ENCODE measurements at places on chromosomes 12 and 14.

DNA sequence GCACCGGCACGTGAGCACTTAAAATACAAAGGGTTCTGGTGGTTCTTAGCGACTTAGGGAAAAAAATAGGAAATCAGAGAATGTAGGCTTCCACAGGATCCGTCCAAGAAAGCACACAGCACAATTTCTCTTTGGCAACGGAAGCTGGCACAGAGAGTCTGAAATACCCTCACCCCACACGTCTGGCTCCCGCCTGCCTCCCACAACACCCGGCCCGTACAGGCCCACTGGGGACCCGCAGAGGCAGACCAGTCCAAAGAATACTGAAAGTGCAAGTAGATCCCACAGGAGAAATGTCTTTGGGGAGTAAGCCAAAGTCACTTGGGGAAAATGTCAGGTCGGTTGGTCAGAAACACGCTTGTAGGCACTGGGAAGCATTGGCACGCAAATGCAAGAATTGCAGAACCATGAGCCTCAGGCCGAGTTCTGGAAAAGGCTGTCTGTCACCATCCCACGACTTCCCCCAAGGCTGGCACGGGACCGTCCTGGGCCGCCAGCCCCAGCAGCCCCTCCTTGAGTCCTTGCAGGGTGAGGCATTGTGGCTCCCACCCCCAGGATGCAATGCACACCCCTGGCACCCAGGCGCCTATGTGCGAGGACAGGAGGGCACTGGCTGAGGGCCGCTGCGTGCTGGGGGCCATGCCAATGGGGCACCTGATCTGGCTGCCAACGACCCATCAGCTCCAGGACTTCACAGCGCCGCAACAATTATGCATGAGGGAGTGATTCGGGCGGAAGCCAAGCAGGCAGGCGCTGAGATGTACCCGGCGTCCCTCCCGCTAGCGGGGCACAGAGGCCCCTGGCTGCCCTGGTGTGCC is 29.7 kb downstream of the CHGA start:
- DNase-seq = no peak

- DNase-seq = no peak
Measured at GRCh38 chr12:69464428-69464827, 5.8 kb upstream of the FRS2 start.

GRCh38 chr14:34199585-34199984 is 248.7 kb upstream of the EGLN3 start:
- no peak for DNase-seq

GRCh38 chr12:124172636-124173035 is 122.3 kb upstream of the RFLNA start:
- DNase-seq = no peak

- no peak for DNase-seq
Measured at GRCh38 chr12:49331380-49332222, 5.4 kb downstream of the C1QL4 start.

- no peak for DNase-seq
Measured at GRCh38 chr14:103225476-103225875, 102.2 kb downstream of the TNFAIP2 start.

DNA sequence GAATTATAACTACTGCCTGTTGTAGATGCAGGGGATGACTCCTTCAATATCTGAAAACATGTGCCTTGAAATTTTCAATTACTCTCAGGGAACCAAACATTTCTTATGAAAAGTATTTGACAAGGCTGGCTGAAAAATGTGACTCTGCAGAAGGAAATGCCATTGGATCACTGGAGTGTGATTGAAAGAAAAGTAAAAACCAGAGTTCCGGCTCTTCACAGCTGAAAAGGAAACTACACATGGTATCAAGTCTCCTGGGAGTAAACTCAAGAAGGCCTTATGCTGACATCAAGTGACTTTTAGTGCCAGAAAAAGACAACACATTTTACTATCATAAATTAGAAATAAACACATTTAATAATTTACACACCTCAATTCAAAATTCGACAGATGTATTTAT is 693.0 kb downstream of the LRFN5 start:
- no peak for DNase-seq

DNA sequence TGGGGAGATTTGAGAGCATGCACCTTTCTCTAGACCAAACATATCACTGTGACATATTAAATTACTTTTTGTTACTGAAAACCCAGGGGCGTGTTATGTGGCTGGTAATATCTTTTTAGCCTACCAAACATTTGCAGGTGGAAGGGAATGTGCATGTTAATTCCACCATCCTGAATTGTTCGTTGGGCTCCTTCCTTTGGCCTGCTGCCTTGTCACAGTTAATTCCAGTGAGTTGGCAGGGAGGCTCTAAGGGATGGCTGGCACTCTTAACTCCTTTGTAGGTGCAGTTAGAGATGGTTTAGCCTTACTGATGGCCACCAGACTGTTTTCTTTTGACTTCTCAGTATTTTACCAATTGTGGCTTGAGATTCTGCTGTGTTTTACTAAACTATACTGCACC is 64.5 kb downstream of the DIP2B start:
- DNase-seq = no peak

GRCh38 chr14:93023039-93023438 is 92.7 kb downstream of the ITPK1 start:
- no peak for DNase-seq

- no peak for DNase-seq
Measured at GRCh38 chr14:81402123-81402495, 2.0 kb upstream of the STON2 start.

GRCh38 chr12:118959348-118959747 is 22.0 kb upstream of the SRRM4 start:
- DNase-seq = no peak

- no peak for DNase-seq
Measured at GRCh38 chr14:100062590-100062989, 2.6 kb upstream of the EVL start.

GRCh38 chr12:112347581-112347982 is 34.6 kb downstream of the HECTD4 start:
- no peak for DNase-seq

DNA sequence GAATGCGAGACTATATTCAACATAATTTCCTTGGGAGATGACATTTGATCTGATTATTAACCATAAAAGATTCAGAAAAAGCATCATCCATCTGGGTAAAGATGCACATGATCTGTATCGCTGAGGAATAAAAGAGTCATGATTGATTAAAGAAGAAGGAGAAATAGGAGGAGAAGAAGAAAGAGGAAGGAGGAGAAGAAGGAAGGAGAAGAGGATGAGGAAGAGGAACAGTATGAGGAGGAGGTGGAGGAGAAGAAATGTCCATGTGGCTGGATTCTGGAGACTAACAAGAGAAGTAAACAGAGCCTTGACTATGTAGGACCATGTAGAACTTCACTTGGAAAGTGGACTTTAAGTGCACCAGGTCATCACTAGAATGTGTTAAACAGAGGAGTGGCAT is 947.4 kb downstream of the LRFN5 start:
- DNase-seq = no peak

DNA sequence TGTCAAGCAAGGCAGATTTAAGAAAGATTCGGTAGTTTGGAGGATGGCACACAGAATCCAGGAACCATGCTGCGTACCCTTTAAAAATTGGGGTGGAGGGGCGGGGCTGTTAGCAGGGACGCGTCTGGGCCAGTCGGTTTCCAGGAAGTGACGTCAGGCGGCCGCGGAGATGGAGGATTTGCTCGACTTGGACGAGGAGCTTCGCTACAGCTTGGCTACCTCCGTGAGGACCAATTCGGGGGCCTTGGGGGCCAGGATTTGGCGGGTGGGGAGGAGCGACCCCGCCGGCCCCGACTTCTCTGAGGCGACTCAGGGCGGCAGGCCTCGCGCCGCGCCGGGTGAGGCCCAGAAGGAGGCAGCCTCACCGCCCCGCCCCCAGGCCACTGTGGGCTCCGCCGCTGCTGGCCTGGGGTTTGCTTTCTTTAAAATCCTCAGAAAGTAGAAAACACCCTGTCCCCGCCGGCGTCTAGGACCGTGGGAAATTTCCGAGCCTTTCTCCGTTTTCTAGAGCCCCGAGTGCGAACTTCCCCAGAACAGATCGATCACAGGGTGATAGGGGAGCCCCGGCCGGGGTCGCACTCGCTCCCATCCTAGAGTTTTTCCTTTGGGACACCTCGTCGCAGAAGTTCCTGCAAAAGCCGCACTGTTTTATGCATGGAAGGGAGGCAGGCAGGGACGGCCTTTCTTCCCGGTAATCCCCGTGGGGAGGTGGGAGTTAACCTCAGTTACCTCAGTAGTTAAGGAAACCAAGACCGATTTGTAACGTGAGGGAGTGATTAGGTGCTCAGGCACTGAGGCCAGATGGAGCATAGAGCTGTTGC is at the start of gene IFT43:
TSS of gene IFT43 (plus strand) at position 146 of the 821 bp plus-strand sequence. CDS start at position 170, 24 bp downstream.
- DNase-seq = no peak

GRCh38 chr14:93042968-93043940 is 72.5 kb downstream of the ITPK1 start:
- no peak for DNase-seq

DNA sequence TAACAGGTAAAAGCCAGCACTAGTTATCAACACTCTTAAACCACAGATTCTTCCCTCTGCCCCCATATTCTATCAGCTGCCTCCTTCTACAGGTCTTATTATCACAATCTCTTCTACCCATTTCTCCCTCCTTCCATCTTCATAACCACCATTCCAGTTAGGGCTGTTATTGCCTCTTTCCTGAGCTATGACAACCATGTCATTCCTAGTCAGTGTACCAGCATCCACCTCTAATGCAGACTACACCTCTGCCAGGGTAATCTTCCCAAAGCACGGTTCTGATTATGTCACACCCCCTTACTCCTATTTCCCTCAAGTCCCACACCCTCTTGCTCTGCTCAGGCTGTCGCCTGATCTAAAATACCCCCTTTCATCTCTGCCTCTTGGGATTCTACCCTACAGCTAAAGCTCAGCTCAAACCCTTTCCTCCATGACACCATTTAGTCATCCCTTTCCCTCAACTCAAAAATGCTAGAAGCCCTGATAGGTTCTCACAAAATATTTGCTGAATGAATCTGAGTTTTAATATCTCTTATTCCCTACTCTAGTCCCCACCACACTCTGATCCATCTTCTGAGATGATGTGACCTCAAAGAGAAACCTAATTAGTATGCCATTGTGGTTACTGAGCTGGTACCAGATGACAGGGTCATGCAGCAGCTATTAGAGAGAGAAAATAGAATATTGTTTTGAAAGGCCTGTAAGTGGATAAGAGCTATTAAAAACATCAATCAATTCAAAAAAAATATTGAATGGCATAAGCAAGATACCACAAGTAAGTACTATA is 11.7 kb downstream of the RACGAP1 start:
- DNase-seq = no peak

GRCh38 chr12:113155646-113156045 is 6.1 kb downstream of the CFAP73 start:
- no peak for DNase-seq

DNA sequence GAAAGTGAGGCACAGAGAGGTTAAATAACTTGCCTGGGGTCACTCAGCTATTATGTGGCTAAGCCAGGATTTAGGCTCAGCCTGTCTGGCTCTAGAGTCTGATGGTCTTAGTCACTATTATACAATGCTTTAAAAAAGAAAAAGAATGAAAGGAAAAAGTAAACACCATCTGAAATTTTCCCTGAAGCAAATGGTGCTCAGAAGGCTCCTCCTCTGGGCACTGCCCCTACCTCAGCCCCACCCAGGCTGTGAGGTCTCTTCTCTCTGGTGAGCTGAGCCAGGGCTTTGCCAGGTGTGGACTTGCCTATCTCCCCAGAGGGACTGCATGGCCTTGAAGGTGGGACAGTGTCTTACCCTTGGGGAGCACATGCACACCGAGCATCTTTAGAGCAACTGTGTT is 117.5 kb upstream of the DYRK2 start:
- no peak for DNase-seq

GRCh38 chr14:80358112-80358511 is 146.8 kb upstream of the DIO2 start:
- DNase-seq = no peak

- DNase-seq = no peak
Measured at GRCh38 chr12:96057986-96058553, 22.7 kb upstream of the LTA4H start.

- DNase-seq = no peak
Measured at GRCh38 chr12:116674643-116675183, 63.2 kb downstream of the SPRING1 start.

GRCh38 chr12:62738616-62739015 is 196.3 kb downstream of the PPM1H start:
- no peak for DNase-seq

- DNase-seq = no peak
Measured at GRCh38 chr12:122669397-122670070, 33.6 kb downstream of the HCAR2 start.

- DNase-seq = no peak
Measured at GRCh38 chr12:70487440-70487839, 121.3 kb downstream of the KCNMB4 start.

- no peak for DNase-seq
Measured at GRCh38 chr12:116159593-116160200, 117.8 kb downstream of the MED13L start.

DNA sequence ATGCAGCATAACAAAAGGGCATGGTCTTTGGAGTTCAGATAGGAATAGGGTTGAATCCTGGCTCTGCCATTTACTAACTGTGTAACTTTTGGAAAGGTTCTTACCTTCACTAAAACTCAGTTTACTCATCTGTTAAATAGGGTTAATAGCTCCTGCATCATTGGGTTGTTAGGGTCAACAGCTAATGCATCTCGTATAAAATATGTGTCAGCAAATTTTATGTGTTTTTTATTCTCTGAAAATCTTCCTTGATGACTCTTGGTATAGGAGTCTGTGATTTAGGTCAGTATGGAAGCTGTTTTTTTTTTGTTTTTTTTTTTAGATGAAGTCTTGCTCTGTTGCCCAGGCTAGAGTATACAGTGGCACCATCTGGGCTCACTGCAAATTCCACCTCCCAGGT is 36.1 kb upstream of the SRP54 start:
- DNase-seq = no peak

- no peak for DNase-seq
Measured at GRCh38 chr12:22409377-22410164, 75.1 kb upstream of the ST8SIA1 start.

DNA sequence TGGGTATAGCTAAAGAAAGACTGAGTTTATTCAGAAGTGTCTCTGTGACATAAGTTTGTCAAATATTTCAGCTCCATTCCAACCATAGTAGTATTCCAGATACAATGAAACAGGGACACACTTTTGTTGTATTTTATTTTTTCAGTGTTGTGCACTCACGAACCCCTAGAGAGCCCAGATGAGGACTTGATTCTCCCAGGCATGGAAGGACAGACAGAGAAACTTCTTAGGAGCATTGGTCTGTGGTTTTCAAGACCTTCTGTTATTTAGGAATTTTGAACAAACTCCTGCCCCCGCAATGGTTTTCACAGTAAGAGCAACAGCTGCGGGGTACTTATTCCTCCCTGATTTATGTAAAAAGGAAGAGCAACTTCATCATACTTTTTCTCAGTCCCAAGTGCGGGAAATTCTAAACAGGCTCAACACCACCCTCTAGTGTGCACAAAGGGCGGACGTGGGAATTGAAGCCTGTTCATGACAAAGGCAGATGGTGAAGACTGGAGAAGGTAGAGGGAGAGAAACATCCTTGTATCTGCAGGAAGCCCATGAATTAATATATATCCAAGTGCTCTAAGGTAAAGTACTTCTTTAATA is 147.6 kb downstream of the PAH start:
- DNase-seq = no peak

GRCh38 chr12:67279637-67280036 is 10.5 kb downstream of the CAND1 start:
- DNase-seq = no peak

- no peak for DNase-seq
Measured at GRCh38 chr12:8816448-8817050, 5.9 kb upstream of the A2ML1 start.
